Left renal cortex interstitium (tissue), 4 donors: ENCODE measurements at places on chromosomes 5 and 9.

GRCh38 chr5:3452622-3453021 is 143.0 kb upstream of the IRX1 start:
- no peak for DNase-seq

- DNase-seq: no peak
These were observed 35.9 kb upstream of the ARSB start for GRCh38 chr5:79020861-79021561.

GRCh38 chr9:33466565-33467495 is 6.9 kb downstream of the NOL6 start:
- no peak for DNase-seq

GRCh38 chr9:108551030-108551841 is 304.6 kb downstream of the ACTL7B start:
- no peak for DNase-seq

- DNase-seq: peak; percentile 71
These were observed at the start of gene PHAX for GRCh38 chr5:126600631-126601511. TSS of gene PHAX (plus strand) at chr5:126600947. CDS start at chr5:126600963, 16 bp downstream.

DNA sequence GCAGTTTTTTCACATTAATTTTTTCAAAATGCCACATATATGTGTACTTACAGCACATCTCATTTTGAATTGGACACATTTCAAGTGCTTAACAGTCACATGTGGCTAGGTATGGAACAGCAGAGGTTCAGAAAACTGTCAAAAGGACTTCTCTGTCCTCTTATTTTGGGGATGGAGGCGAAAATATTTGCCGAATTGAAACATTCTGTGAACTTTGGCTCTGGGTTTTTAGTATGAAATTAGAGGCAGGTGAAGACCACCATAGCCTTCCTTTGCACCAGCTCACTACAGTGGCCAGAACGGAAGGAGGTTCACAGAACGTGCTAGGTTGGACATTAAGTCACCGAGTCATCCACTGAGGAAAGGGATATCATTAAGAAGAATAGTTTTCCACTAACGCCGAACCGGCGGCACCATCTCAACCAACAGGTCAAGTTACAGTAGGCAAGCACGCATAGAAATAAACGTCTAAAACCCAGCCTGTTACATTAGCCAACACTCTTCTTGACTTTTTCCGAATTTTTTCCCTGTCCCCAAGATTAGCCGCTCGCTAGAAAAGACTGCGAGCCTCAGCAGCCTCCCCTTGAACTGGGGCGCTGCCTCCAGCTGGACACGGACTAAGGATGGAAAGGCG is 1.8 kb upstream of the TLE4 start:
- no peak for DNase-seq

DNA sequence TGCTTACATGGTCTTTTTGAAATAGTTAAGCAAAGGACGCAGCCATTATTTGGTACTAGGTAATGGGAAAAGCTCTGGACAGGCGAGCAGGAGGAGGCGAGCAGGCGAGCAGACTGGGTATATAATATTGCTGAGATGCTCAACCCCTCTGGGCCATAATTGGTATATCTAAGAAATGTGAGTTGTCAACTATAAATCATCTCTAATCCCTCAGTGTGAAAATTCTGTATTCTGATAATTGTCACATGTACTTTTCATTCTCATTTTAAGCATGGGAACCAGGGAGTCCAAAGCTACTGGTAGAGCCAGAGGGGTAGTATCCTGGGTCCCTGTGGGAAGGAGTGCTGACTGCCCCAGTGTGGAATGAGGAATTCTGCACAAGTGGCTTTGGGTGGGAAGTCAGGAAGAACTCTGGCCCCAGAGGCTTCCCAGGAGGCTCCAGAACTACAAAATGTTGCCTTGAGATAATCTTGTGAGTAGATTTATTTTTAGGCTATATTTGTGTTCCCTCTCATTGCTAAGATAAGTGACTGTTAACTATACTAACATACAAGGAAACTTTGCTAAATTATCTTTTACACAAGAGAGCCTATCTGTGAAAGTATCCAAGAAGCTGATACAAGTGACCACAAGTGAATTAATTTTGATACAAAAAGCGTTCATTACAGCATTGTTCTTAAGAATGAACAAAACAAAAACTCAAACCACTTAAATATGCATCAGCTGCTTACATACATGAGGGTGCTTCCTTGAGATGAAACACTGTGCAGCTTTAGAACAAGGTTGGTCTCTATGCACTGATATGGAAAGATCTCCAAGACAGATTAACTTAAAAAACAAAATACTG is 70.5 kb upstream of the TNFAIP8 start:
- no peak for DNase-seq

- no peak for DNase-seq
These were observed 24.4 kb downstream of the CYFIP2 start for GRCh38 chr5:157290156-157290980.

GRCh38 chr9:116320290-116320689 is 166.7 kb downstream of the PAPPA start:
- DNase-seq: no peak

GRCh38 chr9:111728143-111728542 is 66.6 kb downstream of the SHOC1 start:
- DNase-seq: no peak

DNA sequence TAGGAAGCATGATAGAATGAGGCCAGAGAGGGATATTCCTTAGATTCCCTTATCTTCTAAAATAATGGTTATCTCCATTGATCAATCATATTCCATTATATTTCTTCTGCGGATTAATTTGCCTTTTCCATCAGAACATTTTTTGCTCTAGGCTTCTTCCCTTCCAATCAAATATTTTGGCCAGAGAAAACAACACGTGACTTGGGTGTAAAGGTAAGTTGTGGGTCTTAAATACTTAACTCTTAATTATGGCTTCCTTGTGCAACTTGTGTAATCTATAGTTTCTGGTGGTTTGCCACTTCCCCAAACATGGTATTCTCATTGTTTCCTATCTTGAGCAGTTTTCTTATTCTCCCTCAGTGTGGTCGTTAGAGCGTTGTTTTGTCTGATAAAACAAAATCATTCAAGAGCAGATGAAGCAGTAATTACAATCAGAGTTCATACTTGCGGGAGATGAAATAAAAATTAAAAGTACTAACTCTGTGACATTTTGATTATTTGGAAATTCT is 889.3 kb downstream of the MAT2B start:
- DNase-seq: no peak

- DNase-seq: no peak
These were observed 185.9 kb downstream of the ERCC6L2 start for GRCh38 chr9:96061293-96061987.

DNA sequence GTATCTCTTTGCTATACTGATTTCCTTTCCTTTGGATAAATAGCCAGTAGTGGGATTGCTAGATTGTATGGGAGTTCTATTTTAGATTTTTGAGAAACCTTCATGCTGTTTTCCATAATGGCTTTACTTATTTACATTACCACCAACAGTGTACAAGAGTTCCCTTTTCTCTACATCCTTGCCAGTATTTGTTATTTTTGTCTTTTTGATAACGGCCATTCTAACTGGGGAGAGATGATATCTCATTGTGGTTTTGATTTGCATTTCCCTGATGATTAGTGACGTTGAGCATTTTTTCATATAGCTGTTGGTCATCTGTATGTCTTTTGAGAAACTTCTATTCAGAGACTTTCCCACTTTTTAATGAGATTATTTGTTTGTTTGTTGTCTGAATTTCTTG is 25.8 kb downstream of the NADK2 start:
- no peak for DNase-seq

DNA sequence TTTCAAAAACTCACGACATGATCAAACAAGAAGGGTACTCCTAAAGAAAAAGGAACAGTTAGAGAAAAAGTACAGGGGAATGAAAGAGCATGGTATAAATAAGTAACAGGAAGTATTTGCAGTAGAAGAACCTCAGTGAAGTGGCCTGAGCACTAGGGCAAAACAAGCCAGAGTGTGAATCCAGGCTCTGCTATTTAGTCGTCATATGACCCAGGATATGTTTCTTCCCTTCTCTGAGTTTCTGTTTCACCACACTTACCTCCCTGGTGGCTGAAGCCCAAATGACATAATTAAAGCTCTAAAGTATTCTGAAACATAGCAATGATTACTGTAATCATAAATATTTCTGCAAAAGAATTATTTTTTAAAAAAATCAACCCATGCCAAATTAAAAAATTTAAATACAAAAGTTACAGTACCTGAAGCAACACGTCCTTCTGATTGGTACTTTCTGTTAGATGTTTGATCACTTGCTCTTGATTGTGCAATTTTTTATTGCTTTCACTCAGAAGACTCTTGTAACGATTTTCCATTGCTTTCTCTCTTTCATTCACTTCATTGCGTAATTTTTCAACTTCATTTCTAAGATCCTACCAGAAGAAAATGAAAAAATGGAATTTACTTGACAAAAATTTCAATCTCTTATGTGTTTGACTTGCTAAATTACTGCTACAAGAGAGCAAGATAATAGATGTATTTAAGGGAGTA is 88.9 kb downstream of the CDK5RAP2 start:
- DNase-seq: no peak

DNA sequence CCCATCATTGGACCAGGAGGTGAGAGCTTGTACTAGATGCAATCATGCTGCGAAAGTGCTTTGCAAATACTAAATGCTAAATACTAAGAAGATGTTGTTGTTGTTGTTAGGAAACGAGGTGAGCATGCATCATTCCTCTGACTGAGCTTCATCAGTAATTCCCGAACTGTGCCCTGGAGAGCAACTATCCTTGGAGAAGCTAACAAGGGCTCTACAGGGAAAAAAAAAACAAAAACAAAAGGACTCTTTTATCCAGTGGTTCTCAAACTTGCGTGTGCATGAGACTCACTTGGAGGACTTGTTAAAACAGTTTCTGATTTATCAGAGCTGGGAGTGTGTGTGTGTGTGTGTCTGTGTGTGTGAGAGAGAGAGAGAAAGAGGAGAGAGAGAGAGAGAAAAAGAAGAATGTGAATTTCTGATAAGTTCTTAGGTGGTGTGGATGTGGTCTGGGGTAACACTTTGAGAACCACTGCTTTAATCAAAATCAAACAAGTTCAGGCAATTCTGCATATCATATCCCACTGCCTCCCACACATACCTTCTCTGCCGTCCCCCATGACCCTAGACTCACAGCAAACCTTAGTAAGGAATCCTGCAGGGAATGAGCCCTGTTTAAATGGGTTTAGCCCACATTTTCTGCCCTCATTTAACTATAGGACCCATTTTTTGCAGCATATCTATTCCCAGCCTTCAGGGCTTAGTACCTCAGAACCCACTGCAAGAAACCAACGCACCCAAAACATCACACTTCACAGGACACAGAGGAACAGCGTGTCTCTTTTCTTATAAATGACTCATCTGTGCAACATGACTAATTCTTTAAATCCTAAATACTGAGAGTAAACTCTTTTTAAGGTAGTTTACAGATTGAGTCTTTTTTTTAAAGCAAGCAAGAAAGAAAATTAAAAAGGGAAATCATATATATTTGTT is 48.9 kb downstream of the PDE6A start:
- DNase-seq: no peak

- no peak for DNase-seq
These were observed 134.6 kb downstream of the RXRA start for GRCh38 chr9:134460896-134461295.

- DNase-seq: no peak
These were observed 452.3 kb upstream of the RORB start for GRCh38 chr9:74044844-74045243.

DNA sequence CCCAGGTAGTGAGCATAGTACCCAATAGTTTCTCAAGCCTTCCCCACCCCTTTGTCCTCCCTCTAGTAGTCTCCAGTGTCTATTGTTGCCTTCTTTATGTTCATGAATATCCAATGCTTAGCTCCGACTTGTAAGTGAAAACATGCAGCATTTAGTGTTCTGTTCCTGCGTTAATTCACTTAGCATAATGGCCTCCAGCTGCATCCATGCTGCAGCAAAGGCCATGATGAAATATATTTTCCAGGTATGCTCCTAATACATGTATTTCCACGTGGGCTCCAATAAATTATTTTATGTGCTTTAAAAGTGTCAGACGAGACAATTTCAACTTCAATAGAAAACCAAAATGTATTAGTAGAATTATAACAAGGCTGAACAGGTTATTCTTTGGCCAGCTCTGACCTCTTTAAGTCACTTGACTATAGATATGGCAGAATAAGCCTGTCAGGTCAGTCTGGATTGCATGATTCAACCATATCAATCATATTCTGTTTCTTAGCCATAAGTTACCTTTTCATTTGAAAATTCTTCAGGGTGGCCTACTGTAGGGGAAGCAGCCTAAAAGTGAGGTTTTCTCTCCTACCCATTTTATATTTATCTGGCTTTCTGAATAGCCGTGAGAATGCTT is 2291.6 kb upstream of the WWC1 start:
- no peak for DNase-seq

DNA sequence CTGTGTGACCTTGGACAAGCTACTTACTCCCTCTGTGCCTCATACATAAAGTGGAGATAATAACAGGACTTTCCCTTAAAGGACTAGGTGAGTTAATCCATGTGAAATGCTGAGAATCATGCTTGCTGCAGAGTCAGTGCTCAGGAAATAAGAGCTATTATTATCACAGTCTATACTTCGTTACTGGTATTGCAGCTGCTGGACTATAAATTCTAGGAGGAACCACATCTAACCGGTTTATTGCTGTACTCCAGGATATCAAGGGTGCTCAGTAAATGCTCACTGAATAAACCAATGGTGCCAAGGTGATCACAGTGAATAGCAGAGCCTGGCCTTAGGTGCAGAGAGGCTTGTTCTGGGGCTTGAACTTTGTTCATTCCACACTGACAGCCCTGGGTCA is 69.3 kb downstream of the HSPA4 start:
- DNase-seq: no peak

GRCh38 chr5:56115589-56115988 is 117.5 kb downstream of the ANKRD55 start:
- no peak for DNase-seq

DNA sequence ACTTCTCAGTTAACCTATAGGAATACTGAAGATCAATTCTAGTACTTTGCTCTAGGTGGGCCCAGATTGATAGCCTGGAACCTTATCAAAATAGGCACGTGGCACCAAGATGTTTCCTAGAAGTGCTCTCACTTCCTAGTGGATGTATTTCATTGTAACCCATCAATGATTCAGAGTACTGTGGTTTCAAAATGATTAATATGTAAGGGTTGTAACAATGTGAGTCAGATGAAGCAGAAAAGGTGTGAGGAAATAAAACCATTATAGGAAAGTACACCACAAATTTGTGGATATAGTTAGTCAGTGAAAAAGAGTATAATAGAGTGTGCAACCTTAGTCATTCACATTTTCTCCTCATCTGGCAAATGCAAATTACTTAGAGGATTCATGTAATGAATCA is 177.3 kb upstream of the FST start:
- DNase-seq: no peak

- no peak for DNase-seq
These were observed 3.9 kb downstream of the TBC1D2 start for GRCh38 chr9:98251551-98251950.

DNA sequence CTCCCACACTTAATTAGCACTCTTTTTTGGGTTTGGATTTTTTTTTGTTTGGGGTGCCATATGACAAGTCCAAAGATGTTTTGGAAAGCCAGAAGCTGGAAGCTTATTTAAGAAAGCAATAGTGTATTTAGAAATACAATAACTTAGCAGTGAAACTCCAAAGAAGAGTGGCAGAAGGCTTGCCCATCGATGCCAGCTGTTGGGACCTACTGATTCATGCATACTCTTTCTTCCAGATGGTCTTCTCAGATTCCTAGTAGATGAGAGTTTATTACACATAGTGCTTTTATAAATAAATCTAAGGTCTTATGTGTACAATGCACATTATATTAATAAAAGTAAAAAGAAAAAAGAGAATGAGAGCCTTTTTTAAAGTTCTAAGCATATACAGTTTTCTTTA is 374.6 kb downstream of the OSTF1 start:
- DNase-seq: no peak

GRCh38 chr5:32004404-32004803 is 169.7 kb downstream of the GOLPH3 start:
- DNase-seq: no peak

- no peak for DNase-seq
These were observed 123.8 kb downstream of the ASTN2 start for GRCh38 chr9:117290856-117291622.
